ENCODE measurements at places on chromosomes 11 and 22. TPM values are rescaled to one million over a fixed set of nuclear protein-coding genes. Genes with fewer than 3 reads are reported as not detected.

- no peak for DNase-seq
Observed at GRCh38 chr11:124026498-124026897, at the start of gene OR10G8. OR10G8 (plus strand) TSS chr11:124026798; CDS start chr11:124029623, 2,825 bp downstream.

GRCh38 chr11:22734628-22735345 lies 68.4 kb downstream of the GAS2 start:
- DNase-seq: no peak

DNA sequence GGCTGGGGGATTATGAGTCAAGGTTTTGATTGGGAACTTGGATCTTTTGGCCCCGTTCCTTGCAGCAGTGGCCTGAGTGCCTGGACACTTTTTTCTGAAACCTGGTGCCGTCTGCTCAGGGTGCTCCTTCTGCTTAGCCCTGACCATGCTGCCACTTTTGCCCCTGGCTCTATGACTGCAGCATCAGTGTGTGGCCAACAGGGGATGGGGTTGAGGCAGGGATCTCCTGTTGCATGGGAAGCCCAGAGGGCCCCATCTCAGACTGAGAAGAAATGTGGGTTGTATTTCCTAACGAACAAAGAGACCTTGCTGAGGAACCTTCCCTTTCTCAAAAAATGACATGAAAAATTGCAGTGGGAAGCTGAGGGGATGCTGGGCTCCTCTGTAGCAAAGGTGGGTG lies 18.7 kb downstream of the POU2F3 start:
- no peak for DNase-seq

- peak; percentile 64 for DNase-seq
Observed at GRCh38 chr11:124762105-124762623, at the start of gene ESAM. ESAM (minus strand) TSS chr11:124762290; CDS start chr11:124762154, 136 bp downstream.

- DNase-seq: no peak
Observed at GRCh38 chr11:62721994-62722393, 5.3 kb downstream of the HNRNPUL2 start.

- DNase-seq: no peak
Observed at GRCh38 chr11:102974552-102975280, 19.2 kb upstream of the MMP13 start.

- DNase-seq: no peak
Observed at GRCh38 chr11:1401656-1402221, 12.0 kb downstream of the BRSK2 start.

DNA sequence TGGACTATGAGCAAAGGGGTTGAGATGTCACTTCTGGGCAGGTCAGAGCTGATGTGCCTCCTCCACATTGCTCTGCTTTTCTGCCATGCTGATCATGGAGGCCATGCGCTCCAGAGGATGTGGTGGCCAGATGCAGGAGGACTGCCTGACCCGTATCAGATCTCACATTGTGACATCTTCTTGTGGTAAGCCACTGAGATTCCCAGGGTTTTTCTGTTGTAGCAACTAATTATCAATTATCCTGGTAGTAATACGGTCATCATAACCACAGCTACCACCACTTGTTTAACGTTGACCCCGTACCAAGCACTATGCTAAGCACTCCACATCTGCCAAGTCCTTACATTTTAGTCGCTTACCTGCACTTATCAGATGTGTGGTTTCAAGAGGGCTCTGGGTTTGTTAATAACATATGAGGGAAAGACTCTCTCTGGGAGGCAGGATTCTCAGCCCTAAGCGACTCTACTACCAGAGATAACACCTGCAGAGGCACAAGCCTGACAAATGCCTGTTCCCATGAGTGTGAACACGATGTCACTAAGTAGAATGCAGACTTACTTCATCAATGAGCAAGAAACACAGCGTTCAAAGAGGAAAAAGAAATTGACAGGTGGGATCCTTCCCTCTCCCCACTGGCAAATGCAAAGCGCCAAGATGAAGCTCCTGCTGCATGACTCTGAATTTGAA lies 63.6 kb upstream of the TIMP3 start:
- no peak for DNase-seq

- no peak for DNase-seq
Observed at GRCh38 chr11:131609921-131610320, 239.5 kb downstream of the NTM start.

GRCh38 chr22:19550382-19550781 lies 26.2 kb upstream of the CLDN5 start:
- DNase-seq: no peak

GRCh38 chr11:109027851-109028250 lies 363.0 kb downstream of the DDX10 start:
- no peak for DNase-seq

GRCh38 chr22:37295213-37295886 lies 13.0 kb downstream of the CYTH4 start:
- DNase-seq: no peak

DNA sequence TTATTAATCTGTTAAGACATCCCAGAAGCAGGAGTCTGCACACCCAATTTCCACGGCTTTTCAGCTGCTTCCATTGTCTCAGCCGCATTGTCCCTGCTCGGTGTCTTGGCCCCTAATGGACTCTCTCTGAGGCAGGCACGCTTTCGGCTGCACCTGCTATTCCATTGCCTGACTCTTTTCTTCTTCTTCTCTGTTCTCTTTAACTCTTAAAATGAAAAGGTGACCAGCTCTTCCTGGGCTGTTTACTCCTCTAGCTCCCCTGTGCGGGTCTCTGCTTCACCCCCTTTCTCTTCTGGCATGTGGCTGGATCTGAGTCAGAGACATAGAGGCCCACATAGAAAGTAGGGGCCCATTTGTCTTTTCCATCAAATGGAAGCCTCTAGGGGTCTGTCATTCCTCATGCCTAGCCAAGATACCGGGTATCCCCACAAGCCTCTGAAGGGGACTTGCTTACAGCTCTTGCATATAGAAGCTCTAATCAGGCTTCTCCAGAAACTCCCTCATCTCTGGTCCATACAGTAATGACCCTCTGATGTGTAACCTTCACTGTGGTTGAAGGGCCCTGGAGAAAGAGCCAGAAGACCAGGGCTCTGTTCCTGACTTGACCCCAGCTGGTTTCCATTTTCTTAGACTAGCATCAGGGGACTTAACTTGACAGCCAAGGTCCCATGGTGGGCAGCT lies 243.9 kb downstream of the ST3GAL4 start:
- no peak for DNase-seq

DNA sequence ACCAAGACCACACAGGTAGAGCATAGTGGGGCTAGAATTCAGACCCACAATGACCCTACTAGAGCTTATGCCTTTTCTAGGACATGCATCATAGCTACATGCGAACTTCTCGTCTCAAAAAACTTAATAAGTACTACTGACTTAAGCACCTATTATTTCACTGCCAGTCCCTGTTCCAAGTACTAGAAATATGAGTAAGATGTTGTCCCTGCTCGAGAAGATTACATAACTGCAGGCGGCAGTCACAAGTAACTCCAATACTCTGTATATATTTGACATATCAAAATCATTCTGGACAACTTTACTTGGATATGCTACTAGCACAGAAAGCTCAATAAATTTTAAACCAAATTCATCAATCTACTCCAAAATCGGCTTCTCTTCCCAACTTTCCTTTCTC lies 235.0 kb downstream of the TTC28 start:
- DNase-seq: no peak

DNA sequence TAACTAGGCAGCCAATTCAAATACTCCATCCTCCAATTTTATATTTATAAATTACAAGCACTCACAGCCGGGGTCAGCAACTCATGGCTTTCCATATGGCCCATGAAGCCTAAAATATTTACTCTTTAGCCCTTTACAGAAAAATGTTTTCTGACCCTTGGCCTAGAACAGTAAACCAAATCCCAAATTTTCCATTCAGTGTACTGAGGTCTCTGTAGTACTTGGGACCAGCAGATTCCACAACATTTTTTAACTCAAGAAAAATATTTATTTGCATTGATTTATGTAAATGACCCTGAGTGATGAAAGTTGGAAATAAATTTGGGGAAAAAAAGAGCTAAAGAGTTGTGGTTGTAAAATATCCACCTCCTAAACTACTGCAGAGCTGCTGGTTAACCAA lies 82.6 kb downstream of the SLC1A2 start:
- no peak for DNase-seq

- DNase-seq: no peak
Observed at GRCh38 chr11:37988031-37988430, 1390.0 kb upstream of the RAG2 start.

DNA sequence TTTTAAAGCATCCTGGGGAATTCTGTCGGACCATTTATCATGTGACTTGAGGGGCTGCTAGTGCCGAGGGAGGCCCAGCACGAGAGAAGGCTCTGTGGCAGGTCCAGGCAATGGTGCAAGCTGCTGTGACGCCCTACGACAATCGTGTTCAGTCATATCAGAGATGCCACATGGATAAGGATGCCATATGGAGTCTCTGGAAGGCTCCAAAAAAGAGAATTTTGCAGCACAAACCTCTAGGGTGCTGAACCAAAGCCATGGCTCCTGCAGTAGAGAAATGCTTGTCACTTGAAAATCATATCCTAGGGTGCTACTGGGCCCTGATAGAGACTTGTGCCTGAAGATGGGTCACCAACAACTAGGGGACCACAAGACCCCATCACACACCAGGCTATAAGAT lies 6.7 kb upstream of the CD6 start:
- DNase-seq: no peak

DNA sequence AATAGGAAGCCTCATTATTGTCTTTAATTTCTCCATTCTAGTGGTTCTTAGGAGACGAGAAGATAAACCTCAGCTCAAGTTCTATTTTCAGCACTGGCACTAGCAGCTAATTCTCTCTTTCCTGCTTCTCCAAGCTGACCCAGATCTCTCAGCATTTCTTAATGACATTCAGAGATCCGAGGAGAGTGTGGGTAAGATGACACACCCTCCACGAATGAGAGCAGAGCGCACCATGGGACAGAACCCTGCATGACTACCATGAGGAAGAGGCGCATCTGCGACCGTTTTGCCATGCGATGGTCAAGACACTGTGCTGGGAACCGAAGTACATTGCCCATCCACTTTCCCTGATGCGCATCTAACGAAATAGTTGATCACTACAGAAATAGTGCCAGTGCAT lies 241.8 kb downstream of the LARGE1 start:
- DNase-seq: no peak

GRCh38 chr11:113317339-113317738 lies 3.0 kb downstream of the TTC12 start:
- no peak for DNase-seq

DNA sequence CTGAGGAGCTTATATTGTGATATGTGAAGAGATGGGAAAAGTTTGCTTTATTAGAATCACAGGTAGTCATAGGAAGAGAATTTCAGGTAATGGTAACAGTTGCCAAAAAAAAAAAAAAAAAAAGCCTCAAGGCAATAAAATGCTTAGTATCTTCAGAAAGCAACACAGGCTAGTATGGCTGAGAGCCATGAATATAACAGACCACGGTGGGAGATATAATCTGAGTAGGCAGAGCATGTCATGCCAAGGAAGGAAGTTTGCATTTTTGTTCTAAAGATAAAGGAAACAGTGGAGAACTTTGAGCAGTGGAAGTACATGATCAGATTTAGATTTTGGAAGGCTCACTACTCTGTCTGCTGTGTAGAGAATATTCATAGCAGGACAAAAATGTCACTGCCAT lies 211.4 kb downstream of the ETS1 start:
- DNase-seq: no peak

GRCh38 chr22:49690454-49690853 lies 137.2 kb downstream of the BRD1 start:
- no peak for DNase-seq

DNA sequence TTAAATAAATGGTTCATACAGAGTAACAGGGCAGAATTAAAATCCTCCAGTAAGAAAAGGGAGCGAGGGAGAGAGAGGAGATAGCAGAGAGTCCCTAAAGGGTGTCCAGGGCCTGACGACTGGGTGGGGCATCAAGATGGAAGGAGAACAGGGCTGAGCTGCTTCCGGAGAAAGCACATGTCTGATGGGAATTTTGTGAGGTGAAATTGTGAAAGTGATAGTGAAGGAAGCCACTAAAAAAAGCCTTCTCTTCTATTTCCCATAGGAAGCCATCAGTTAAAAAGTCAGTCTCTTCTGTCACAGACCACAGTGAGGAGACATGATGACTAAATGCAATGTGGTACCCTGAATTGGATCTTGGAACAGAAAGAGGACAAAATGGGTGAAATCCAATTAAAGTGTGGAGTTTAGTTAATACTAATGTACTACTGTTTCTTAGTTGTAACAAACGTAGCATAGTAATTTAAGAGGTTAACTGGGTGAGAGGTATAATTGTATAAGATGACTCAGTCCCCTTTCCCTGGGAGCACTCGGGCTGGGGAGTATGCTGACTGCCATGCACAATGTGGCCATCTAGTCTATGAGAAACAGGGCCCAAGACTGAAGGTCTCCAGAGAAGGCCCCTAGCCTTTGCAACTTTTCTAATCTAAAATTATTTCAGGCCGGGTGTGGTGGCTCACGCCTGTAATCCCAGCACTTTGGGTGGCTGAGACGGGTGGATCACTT lies 29.5 kb upstream of the FCHSD2 start:
- DNase-seq: no peak

DNA sequence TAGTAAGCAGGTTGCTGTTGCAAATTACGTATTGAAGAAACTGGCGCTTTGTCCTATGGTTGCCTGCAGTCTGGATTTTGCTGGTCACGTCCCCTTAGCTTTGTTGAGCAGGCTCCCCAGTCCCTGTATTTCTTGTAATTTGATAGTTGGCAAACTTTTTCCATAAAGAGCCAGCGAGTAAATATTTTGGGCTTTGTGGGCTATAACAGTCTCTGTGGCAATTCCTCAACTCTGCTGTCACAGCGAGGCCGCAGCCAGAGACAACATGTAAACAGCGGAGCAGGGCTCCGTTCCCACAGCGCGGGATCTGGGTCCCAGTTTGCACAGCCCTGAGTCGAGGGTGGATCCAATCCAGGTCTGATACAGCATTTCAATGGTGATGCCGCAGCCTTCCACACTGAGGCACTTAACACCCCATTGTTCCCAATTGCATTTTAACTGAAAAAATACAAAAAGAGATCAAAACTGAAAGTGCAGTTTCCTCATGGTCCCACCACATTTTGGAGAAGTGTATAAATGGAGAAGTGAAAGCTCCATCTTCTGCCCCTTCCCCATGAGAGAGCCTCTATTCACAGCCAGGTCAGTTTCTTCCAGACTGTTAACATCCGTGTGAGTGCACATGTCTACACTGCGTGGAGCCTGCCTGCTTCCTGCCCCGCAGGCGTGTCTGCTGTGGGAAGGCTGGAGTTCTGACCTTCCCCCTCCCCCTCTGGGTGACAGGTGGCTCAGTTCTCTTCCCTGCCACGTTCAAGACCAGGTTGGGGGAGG lies 89.1 kb downstream of the RPS6KA4 start:
- no peak for DNase-seq

GRCh38 chr22:18091916-18092526 lies 14.2 kb downstream of the PEX26 start:
- no peak for DNase-seq

GRCh38 chr11:34194576-34195335 lies 89.3 kb downstream of the NAT10 start:
- DNase-seq: no peak

- peak; percentile 80 for DNase-seq
Observed at GRCh38 chr22:26672590-26673468, 15.4 kb downstream of the MIAT start.

Gene IL17RA
- total RNA-seq: 9.9 TPM

Gene DDX17
- 441 TPM for total RNA-seq

Gene SCUBE2
- total RNA-seq: 1.2 TPM

Gene CYP2D6
- total RNA-seq: 0.77 TPM

Gene APOL5
- total RNA-seq: not detected

Gene LRRN4CL
- total RNA-seq: not detected

Gene FBLN1
- total RNA-seq: 168 TPM

Gene EMID1
- total RNA-seq: 3.8 TPM
